ENCODE measurements at places on chromosomes 7 and 10.

- DNase-seq = no peak
These were observed 725.6 kb upstream of the GALNT17 start for GRCh38 chr7:70406186-70406949.

GRCh38 chr10:106440355-106440754 is 724.2 kb downstream of the SORCS1 start:
- no peak for DNase-seq

DNA sequence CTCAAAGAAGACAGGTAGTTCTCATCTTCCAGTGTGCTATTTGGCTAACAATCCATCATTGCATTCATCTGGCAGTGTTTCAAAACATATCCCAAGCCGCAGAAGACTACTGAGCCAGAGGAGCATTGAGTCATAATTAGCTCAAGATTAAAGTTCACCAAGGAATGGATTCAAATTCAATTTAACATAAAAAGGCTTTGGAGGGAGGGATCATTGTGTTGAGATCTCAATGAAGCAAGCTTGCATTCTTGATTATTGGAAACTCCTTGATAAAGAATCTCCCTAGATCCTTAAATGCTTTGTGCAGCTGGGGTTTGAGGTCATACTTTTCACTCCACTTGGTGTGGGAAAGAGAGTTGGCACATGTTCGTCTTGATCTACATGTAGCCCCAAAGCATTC is 142.8 kb upstream of the SEMA3A start:
- DNase-seq = no peak

GRCh38 chr10:30433306-30433729 is 666 bp upstream of the MAP3K8 start:
- DNase-seq = peak; percentile 31

DNA sequence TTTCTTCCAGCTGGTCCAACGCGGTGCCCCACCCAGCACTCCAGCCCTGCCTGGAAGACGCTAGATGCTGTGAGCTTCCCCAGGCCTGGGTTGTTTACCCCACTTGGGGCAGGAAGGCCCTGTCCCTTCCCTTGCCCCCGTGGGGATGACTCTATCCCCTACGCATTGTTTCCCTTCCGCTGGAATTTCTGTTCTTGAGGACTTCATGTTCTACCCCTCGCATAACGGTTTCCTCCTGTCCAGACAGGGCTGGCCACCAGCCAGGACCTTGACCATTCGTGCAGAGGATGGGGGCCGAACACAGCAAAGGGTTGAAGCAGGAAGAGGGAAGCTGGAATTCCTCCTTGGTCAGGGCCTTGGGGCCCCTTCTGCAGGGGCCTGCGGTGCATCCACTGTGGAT is 14.7 kb upstream of the SERPINE1 start:
- no peak for DNase-seq

DNA sequence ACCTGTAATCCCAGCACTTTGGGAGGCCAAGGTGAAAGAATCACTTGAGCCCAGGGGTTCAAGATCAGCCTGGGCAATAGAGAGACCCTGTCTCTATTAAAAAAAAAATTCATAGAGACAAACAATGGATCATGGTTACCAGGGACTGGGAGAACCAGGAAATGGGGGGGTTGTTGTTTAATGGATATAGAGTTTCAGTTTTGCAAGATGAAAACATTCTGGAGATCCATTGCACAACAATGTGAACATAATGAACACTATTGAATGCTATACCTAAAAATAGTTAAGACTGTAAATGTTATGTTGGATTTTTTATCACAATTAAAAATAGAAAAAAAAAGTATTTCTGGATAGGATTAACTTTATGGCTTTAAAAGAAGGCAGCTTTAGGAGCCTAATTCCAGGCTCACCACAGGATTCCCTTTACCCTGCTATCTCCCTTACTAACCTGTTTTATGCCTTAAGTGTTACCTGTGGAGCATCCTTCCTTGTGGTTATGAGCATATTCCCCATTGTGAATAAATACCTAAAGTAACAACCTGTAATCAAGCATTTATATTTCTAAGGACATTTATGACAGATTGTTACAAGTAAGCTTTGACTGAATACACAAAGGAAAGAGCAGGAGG is 45.1 kb upstream of the SGCE start:
- no peak for DNase-seq

GRCh38 chr7:74066626-74067025 is 17.0 kb upstream of the LIMK1 start:
- no peak for DNase-seq

DNA sequence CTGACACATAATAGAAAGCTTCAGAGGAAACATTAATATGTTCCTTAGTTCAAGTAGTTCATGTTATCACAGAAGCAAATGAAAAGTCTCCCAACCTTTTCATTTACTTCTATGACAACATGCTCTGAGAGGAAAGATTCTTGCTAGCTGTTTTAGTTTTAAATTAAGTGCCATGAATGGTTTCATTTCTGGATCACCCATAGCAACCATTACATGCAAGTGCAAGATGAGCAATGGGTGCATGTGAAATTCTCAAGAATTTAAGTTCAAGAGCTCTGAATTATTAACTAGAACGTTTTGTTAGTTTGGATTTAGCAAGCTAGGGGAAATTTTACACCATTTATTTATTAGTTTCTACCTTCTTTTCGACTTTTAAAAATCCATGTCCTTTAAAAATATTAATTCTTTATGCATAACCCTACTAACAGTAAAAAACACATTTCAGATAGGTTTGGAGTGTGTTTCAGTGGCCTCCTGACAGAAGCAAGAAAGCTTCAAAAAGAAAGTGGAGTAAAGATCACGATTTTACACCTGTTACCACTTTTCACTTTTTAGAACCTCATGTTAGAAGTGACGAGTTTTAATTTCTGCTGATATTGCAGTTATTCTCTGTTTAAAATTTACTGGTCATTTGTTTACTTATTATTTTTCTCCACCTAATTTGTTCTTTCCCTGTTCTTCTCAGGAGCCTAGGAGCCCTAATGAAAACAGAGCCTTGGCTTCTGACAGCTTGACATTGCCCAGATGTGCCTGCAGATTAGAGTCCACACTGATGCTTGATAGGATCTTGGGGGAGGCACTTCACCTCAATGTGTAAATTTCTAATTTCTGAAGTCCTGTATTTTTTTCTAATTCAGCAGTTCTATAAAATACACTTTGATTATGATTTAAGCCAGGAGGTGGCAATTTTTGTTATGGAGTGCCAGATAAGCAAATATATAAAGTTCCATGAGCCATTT is 995.3 kb upstream of the PHF14 start:
- no peak for DNase-seq

GRCh38 chr10:131193923-131194322 is 117.6 kb downstream of the TCERG1L start:
- DNase-seq = no peak

GRCh38 chr10:124324856-124325632 is 93.7 kb downstream of the OAT start:
- DNase-seq = no peak

DNA sequence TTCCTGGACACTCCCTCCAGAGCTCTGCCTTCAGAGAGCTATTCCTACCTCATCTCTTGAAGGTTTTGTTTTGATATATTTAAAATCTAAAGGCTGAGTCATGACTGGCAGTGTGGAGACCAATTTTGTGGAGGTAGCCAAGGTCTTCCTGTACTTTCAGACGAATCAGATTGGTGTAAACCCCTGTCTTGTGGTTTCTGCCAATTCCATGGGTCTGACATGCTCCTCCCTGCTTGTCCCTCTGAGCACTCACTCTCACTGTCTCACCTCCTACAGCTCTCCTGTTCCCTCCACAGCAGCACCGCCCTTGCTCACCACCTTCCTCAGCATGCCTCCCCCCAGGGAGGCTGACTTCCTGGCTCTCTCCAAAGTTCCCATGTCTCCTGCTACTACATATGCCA is 179.8 kb downstream of the NPSR1 start:
- DNase-seq = peak; percentile 45

DNA sequence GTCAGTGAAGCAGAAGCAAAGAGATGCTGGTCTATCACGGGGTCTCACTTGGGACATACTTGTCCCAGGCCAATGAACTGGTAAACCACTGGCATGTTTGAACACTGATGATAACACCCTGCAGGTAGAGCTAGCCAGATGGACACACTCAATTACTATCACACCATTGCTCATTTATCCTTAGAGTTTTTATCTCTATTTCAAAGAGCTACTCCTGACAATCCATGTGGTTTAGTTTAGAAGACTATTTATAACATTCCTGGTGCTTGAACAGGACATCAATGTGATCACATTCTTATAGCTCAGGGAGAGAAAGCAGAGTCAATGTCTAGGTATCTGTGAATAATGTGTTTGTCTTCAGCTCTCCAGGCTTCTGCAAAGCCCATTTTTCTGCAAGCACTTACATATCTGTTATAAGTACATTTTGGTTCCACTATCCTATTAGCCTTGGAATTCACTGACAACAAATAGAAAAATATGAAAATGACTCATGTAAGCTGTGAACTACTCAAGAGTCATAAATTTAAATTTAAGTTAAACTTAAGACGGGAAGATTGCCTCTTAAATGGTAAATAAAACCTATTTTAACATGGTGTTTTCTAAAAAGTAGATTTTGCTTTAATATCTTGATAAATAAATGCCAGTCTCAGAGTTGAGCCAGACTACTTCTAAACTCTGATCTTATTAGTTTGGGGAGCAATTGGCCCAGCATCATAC is 106.7 kb upstream of the MBL2 start:
- no peak for DNase-seq

DNA sequence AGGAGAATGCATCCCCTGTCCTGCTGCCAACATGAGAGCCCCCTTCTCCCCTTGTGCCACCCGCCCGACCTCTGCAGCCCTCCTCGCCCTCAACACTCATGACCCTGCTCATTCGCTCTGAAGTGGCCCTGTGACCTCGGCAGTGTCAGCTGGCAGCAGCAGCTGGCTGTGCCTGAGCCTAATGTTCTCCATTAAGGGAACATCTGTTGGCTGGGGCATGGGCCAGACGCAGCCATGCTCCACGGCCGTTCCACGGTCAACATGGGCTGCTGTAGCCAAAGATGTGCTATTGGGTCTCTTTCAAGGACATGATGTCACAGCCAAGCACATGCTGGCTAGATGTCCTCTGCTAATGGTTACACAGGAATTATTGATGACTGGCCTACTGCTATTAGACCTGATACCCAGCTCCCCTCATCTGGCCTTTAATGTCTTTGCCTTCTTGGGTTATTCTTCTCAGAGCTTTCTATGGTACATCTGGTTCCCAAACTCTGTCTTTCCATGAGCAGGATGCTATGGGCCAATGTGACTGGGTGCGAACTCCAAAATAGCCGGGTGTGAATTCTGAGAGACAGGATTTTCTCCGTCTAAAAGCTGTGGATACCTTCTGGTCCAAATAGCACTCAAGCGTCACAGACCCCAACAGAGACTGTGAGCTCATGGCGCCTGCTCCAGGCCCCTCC is 22.4 kb downstream of the ADCYAP1R1 start:
- no peak for DNase-seq

DNA sequence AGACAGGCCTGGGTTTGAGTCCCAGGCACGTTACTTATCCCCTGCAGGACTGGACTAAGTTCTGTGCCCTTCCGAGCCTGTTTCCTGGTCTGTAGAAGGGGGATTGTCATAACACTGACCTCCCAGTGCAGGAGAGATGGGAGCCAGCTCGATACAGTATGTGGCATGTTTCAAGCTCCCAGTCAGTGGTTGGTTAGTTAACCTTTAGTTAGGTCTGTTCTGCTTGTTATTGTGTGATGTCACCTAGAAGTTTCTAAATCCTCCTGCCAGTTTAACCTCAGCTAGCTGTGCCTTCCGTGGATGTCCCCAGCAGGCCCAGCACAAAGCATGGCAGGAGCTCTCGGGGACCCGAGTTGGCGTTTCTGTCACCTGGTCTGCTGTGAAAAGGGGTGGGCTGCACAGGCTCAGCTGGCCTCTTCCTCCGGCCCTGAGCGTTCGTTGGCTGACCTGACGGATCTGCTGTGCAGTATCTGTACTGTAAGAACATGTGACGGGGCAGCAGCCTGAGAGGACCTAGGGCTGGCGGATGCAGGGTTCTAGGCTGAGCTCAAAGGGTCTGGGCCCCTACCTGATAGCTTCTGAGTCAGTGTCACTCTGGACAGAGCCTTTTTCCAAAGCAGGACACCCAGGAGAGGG is 53.0 kb downstream of the SPOCK2 start:
- no peak for DNase-seq

Data from WERI-Rb-1 (cell line).